ENCODE measurements at places on chromosomes 2 and 18. TPM values are rescaled to one million over a fixed set of nuclear protein-coding genes. Genes with fewer than 3 reads are reported as not detected.

AOX1 gene
- 1.9 TPM for total RNA-seq

UPP2 gene
- not detected for total RNA-seq

OXER1 gene
- 2.2 TPM for total RNA-seq

FSIP2 gene
- 2.6 TPM for total RNA-seq

LBH gene
- 21.4 TPM for total RNA-seq

C2orf66 gene
- total RNA-seq: 0.04 TPM

CCDC150 gene
- 4.6 TPM for total RNA-seq

CNDP1 gene
- 0.13 TPM for total RNA-seq

GALNT13 gene
- 0.31 TPM for total RNA-seq

BCL2 gene
- total RNA-seq: 19.8 TPM

RFTN2 gene
- total RNA-seq: 24.9 TPM
